ENCODE measurements at places on chromosomes 4 and X.

DNA sequence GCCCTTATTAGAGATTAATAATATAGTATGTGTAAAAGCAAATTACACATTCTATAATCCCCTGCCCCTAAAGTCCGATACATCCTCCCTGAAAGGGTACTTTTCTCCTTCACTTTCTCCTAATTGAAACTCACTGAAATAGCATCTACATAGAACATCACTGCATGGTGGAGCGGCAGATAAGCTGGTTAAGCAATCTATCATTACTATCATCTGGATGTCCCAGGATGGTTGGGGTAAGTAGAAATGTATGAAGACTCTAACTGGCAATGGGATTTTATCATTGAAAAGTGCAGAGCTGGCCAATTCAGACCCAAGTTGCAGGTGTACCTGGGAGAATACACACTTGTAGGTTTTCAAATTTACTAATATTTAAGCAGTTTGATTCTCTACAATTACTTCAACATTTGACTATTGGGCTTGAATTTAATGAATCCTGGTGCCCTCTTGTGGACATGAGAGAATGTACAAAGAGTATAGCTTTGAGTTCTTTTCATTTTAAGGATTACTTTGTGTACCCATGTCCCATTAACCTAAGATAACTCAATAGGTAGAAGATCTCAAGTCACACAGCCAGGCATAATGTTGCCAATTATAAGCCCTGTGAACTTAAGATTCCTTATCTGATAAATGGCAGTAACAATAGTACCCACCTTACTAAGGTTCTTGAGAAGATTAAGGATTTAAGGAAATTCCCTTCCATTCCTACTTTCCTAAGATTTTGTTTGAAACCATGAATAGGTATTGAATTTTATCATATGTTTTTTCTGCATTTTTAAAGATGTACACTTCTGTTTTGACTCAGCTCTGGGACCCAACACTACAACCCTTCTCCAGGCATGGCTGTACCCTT, 69.8 kb downstream of the SHROOM3 start:
- peak; percentile 14 for DNase-seq

- no peak for DNase-seq
Measured at GRCh38 chrX:102491766-102492165, 20.2 kb upstream of the TCP11X2 start.

GRCh38 chr4:143606480-143606879, 93.0 kb downstream of the SMARCA5 start:
- DNase-seq, result no peak

DNA sequence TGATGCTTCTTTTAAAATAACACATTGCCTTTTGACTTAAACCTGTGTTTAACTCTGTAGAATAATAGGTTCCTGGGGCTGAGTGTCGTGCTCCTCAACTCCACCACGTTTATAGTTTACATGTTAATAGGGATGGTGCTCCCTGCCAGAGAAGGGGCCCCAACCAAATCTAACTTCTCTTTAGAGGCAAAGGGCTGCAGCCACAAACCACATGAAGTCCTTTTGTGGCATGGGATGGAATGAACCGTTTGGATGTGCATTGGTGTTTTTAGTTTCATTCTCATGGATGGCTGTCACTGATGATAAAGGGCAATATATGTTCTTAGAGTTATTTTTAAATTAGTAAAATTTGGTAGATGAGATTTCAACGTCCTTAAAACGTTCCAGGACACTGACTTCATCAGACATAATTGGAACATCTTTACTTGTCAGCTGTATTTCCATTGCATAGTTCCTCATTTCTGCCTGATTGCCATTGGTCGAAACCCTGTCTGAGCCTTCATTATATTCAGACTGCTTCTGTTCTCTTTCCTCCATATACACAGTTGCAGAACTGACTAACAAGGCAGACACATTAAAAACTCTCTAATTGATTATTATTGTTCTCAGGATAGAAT, 60.4 kb upstream of the HPF1 start:
- no peak for DNase-seq

- no peak for DNase-seq
Measured at GRCh38 chrX:25337841-25338240, 322.1 kb upstream of the ARX start.

All from HS-27A (cell line).